ENCODE measurements at places on chromosomes 13 and 19.

DNA sequence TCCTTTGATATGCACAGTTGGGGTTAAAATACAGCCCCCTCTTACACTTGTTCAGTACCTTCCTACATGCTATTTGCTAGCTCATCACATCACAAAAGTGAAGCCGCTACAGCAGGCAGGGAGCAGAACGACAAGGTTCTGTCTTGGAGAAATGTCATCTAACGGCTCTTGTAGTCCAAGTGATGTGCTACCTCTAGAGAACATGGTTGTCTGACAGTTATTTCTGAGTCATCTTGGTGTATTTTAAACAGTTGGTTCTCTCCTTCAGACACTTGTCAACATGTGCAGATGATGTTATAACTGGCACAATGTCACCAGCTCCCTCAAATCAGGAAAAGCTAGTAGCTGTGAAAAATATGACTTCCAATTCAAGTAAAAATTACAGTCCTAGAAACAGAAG lies 865.0 kb downstream of the PCDH9 start:
- DNase-seq = no peak

GRCh38 chr13:51934461-51935087 lies 72.8 kb downstream of the CCDC70 start:
- no peak for DNase-seq

DNA sequence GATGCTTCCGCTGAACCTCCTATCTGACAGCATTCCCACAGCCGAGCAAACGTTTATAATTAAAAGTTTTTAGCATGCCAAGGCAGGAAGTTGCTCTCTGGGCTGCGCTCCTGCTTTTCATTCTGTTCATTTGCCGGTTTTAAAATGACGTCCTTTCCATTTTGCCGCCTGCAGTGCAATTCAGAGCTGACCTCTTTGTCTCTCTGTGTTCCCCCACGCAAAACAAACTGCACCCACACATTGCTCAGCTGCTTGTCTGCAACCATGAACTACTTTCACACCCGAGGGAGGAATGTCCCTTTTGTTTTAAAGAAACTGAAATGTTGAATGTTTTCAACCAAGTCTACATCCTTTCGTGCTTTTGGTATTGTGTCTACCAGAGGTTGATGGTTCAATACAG lies 416.5 kb downstream of the EFNB2 start:
- DNase-seq = no peak

- no peak for DNase-seq
Measured at GRCh38 chr19:45296355-45296754, 26.3 kb downstream of the CKM start.

GRCh38 chr13:25157681-25158080 lies 14.4 kb downstream of the AMER2 start:
- no peak for DNase-seq

DNA sequence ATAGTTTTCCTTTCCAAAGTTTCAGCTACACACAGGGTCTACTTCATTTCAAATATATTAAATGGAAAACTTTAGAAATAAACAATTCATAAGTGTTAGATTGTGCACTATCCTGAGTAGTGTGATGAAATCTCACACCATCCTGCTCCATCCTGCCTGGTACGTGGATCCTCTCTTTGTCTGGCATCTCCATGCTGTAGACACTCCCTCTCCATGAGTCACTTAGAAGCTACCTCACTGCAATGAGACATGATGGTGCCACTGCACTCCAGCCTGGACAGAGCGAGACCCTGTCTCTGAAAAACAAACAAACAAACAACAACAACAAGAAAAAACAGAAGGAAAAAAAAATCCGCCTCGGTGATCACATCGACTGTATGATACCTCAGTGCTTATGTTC lies 191.8 kb downstream of the PCCA start:
- DNase-seq = no peak

DNA sequence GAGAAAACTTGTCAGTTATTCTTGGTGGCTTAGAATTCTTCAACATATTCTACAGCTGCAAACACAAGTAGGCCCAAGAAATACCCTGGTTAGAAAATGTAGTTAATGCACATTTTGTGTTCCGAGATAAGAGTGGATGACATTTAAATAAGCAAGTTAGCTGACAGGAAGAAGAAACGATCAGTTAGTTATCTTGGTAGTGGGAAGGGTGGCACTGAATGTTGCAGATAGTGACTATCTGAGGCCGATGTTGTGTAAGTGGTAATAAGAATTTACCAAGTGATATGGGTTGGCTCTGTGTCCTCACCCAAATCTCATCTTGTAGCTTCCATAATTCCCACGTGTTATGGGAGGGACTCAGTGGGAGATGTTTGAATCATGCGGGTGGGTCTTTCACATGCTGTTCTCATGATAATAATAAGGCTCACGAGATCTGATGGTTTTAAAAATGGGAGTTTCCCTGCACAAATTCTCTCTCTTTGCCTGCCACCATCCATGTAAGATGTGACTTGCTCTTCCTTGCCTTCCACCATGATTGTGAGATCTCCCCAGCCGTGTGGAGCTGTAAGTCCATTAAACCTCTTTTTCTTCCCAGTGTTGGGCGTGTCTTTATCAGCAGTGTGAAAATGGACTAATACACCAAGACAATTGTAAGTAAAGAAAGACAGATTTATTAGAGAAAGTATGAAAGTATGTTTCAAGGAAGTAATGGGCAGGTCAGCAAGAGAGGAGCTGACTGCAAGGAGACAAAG lies 10.9 kb upstream of the AKAP11 start:
- no peak for DNase-seq

- no peak for DNase-seq
Measured at GRCh38 chr13:91546900-91547299, 148.5 kb downstream of the GPC5 start.

DNA sequence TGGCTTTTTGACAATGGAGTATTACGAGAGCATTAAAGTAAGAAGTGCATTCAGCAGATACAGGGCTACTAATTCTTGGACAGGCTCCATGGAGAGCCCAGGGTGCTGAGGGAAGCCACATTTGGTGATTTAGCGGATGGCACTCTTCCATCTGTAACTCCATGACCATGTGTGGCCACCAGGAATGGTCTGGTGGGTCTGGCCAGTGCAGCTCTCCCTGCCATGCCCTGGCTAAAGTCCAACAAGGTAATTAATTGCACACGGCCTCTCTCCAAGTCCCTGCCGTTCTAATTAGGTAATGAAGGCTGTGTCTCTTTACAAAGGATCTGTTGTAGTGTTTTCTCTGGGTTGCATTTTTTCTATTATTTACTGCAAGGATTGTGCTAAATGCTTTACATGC lies 4.3 kb upstream of the ZFR2 start:
- DNase-seq = no peak

DNA sequence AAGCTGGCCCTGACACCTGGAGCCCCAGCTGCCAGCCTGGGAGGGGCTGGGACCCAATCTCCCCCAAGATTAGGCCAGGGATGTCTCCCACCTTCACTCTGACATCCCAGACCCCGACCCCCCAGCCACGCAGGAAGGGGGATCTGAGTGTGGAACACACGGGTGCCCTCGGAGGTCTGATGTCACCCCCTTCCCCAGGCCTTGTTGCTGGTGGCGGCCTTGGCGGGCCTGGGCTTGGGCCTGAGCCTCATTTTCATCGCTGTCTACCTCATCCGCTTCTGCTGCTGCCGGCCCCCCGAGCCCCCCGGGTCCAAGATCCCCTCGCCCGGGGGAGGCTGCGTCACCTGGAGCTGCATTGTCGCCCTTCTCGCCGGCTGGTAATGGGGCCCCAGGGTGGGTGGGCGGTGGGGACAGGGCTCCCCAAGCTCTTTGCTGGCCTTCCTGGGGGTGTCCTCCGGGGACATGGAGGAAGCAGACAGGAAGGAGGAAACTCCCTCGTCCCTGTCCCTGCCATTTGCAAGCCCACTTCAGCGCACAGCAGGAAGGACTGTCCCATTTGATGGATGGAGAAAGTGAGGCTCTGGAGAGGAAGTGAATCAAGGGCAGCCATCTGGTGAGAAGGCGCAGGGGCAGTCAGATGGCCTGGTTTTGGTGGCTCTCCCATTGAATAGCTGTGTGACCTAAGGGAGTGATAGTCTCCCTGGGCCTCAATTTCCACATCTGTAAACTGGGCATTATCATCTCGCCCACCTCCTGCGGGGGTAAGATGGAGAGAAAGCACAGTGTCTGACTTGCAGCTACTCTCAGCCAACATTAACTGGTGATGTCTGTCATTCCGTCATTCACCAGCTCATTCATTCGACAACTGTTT lies 3.9 kb downstream of the TTYH1 start:
- no peak for DNase-seq

DNA sequence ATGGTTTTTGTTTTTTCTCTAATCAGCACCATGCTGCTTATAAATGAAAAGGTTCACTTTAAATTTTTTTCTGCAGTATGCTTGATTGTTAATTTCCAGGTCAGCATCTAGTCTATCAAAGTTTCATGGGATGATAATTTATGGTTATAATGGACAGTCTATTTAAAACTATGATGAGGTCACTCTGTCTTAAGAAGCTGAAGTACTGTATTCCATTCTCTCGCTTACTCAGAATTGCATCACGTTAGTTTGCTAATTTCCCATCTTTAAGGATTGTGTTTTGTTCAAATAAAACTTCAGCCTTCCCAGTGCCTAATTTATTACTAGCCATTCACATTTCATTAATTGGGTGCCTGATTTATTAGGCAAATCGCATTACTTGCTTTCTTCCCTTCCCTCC lies 94.3 kb downstream of the GPC6 start:
- no peak for DNase-seq

DNA sequence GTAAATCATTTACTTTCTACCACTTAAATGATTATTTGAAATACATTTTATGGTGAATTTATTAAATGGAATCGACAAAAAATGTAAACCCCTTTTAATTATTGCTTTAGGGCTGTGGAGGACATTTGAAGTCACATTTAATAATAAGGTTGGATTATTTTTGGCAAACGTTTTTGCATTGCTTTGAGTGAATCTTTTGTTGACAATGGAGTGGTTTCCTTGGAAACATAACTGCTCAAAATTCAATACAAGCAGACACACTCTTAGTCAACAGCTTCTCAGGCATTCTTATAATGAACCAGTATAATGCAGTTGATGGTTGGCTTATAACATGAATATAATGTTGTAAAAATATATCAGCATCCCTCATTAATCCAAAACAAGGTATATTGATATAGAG lies 104.7 kb downstream of the DCLK1 start:
- DNase-seq = no peak

GRCh38 chr13:107716241-107716640 lies 499.1 kb downstream of the LIG4 start:
- no peak for DNase-seq

GRCh38 chr19:40923934-40924391 lies 41.9 kb upstream of the CYP2A7 start:
- DNase-seq = no peak

DNA sequence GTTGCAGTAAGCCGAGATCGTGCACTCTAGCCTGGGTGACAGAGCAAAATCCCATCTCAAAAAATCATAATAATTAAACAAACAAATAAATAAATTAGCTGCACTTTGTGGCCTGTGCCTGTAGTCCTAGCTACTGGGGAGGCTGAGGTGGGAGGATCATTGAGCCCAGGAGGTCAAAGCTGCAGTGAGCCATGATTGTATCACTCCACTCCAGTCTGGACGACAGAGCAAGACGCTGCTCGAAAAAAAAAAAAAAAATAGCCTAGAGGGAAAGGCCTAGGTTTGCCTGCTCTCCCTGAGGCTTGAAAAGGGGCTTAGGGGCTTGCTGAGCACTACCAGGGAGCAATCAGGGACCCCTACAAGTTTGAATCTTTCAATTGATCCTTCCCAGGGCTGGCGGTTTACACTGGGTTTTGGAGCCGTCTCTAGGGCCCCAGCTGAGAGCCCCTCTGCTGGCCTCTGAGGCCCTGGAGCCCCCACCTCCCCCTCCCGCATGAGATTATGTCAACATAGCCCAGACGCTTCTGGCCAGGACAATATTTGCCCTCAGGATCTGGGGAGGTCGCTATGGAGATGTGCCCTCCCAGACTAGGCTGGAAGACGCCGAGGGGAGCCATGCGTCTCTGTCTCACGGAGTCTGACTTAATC lies 10.4 kb upstream of the GIPR start:
- DNase-seq = peak; percentile 41

DNA sequence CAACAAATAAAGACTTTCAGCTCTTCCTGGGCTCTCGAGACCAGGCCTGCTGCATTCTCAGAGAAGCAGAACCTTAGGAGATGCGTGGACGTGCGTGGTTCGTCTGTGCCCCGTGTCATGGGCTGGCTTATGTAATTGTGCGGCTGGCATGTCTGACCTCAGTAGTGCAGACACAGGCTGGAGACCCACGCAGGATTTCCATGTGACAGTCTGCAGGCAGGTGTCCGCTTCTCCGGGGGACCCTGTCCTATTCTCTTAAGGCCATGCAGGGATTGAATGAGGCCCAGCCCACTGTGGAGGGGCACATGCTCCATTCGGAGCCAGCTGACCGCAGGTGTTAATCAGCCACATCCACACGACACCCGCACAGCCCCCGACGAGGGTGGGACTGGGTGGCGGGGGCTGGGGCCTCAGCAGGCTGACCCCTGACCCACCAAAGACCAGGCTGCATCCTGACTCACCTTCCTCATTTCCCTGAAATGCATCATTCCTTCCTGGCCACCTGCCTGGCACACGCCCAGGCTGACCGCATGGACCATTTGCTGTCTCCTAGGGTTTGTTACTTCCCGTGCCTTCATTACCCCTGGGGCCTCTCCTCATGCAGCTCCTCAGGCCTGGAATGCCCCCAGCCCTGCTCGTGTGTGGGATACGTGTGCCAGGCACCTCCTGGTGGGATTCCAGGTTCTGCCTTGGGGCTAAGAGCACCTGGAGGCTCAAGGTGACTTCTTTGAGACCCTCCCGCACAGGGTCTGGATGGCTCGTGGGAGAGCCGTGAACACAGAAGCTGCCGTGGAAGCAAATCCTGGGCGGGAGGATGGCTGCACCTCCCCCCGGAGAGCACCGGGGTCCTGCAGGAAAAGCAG lies 10.7 kb upstream of the MCF2L start:
- DNase-seq = no peak

- no peak for DNase-seq
Measured at GRCh38 chr13:92991692-92992091, 234.9 kb upstream of the GPC6 start.
